Esophagus mucosa (tissue), 1 donor: ENCODE measurements at places on chromosomes 16 and 17. TPM values are rescaled to one million over a fixed set of nuclear protein-coding genes. Genes with fewer than 3 reads are reported as not detected.

SLFN5 gene
- 25.0 TPM for total RNA-seq

DNA sequence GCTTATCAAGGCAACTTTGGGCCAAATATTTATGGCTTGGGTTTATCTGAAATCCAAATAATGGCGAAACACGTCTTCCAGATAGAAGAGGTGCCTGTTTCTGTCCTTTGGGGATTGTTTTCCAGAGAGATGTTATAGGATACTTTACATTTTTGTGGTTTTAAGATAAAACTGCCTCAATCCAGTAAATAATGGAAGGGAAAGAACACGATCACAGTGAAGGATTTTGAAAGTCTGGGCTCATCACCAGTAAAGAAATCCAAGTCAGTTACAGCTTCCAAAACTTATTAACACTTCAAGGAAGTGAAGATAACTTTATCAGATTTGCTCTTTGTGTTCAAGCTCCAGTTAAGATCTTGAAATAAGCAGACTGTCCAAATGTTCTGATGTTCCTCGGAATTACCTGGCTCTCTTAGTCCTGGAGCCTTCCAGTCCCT lies 30.1 kb downstream of the DNAH2 start:
- ATAC-seq: no peak

GRCh38 chr16:24174504-24174903 lies 81.6 kb upstream of the CACNG3 start:
- ATAC-seq: no peak

DNA sequence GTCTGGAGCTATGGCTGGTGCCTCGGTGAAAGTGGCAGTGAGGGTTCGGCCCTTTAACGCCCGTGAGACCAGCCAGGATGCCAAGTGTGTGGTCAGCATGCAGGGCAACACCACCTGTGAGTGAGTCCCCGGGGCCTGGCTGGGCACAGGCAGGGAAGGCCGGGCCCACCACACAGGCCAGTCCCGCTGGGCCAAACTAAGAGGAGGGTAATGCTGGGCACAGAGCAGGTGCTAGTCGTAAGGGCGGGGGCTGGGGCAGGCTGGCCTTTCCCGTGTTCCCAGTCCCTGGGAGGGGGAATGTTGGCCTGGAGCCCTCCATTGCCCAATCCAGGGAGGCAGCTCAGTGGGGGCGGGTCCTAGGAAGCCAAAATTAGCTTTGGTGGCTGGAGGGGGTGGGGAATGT lies 2.5 kb downstream of the KIF1C start:
- ATAC-seq: no peak

DNA sequence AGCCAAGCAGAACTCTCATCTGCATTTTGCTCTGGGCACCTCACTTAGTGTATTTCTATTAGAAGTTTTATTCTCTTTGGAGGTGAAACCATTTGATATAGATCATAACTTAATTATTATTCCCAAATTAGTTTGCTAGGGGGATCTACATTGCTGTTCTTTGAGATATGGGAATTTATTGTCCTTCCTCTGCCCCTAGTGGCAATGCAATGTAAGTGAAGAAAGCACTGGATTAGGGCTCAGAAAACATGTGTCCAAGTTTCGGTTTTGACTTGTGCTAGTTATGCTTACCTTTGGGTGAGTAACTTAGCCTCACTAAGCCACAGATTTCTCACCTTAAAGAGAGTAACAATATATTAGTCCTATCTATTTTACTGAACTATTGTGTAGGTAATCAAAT lies 2.9 kb downstream of the KRT39 start:
- peak; percentile 79 for ATAC-seq

CPHXL2 gene
- total RNA-seq: not detected

GRCh38 chr17:33854596-33854995 lies 400.5 kb upstream of the CCL2 start:
- no peak for ATAC-seq

DNA sequence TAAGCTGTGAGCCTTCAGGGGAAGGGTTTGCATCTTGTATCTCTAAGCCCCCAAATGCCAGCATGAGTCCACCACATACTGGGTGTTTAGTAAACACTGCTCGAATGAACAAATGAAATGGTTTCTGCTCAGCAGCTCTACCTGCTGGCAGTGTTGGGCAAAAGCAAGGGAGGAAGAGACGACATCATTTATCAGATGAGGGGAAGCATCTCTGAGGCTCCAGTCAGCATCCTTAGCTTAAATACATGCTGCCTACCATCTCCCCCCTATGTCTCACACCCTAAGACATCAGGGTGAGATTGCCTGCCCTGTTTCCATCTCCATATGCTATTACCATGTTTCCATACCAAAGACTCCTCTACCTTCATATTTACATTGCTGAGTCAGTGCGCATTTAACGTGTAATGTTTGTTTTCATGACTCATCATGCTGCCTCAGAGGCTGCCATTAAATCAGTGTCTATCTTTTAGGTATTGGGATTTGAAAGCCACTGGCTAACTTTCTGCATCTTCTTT lies 379.8 kb downstream of the UTP18 start:
- peak; percentile 63 for ATAC-seq

DNA sequence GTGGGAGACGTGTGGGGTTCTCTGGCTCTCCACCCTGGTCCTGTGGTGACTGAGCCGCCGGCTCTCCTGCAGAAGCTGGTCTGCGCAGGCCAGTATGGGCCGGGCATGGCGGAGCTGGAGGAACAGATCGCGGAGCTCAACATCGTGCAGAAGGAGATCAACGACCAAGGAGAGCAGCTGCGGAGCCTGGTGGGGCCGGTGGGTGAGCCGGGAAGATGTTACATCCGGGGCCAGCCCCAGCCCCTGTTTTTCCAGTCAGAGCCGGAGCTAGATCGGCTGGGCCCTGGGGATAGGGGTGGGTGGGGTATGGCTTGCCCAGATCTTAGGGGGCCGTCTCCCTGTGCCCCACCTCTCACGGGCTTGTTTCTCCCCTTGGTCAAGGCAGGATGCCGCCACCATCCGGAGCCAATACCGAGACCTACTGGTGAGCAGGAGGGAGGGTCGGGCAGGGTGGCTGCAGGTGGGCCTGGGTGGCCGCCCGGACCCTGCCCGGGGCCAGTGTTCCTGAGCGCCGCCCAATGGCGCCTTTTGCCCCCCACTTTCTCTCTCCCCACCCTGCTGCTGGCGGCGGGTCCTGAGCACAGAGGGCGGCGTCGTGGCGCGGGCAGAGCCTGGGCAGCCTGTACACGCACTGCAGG lies 5.0 kb downstream of the EVPLL start:
- no peak for ATAC-seq

DNA sequence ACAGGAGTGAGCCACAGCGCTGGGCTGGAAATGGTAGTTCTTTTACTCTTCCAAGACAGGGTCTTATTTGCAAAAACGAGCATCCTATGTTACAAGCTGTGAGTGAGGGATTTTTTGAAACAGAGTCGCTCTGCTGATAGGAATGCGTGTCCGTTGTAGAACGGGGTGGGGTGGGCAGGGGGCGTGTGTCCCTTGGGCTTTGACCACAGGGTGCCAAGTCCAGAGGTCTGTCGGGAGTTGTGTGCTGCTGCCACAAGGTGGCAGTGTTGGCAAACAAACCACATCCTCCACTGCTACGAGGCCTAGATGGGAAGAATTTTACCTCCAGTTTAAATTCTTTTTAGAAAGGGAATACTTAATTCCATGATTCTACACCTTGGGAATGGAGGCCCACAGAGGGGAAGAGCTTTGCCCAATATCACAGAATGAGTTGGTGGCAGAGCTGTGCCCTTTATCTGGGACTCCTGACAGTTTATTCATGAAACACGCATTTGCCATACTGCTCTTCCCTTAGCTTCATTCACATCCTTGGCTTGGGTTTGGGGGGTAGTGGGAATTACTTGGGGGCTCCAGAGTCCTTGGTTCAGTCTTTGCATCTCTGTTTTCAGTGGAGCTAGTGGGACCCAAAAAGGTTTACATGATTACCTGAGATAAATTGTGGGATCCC lies 30.6 kb upstream of the ETV4 start:
- peak; percentile 73 for ATAC-seq

- ATAC-seq: no peak
Observed at GRCh38 chr16:12578001-12578400, 225.7 kb downstream of the CPPED1 start.

ZNF597 gene
- total RNA-seq: 1.00 TPM

GRCh38 chr16:1335211-1335971 lies 1.9 kb downstream of the BAIAP3 start:
- ATAC-seq: no peak

TAF15 gene
- 156 TPM for total RNA-seq

KRTAP2-1 gene
- total RNA-seq: not detected

DNA sequence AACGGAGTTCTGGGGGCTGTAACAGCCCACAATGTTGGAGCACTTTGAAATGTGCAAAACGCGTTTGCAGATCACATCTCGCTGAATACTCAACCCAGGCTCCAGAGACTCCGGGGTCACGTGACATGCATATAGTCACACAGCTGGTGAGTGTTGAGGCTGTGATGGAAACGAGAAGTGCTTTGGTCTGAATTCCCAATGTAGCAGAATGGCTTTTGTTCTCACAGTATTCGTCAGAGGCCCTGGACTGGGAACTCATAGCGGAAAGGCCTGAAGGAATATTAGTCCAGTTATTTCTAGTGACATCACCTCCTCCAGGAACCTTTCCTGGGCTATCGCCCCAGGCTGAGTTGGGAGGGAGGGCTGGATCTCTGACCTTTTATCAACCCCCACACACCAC lies 95.8 kb upstream of the CRHR1 start:
- no peak for ATAC-seq

LRRC37A3 gene
- total RNA-seq: 5.6 TPM

- no peak for ATAC-seq
Observed at GRCh38 chr17:3907483-3908216, 8.6 kb downstream of the P2RX1 start.

DNA sequence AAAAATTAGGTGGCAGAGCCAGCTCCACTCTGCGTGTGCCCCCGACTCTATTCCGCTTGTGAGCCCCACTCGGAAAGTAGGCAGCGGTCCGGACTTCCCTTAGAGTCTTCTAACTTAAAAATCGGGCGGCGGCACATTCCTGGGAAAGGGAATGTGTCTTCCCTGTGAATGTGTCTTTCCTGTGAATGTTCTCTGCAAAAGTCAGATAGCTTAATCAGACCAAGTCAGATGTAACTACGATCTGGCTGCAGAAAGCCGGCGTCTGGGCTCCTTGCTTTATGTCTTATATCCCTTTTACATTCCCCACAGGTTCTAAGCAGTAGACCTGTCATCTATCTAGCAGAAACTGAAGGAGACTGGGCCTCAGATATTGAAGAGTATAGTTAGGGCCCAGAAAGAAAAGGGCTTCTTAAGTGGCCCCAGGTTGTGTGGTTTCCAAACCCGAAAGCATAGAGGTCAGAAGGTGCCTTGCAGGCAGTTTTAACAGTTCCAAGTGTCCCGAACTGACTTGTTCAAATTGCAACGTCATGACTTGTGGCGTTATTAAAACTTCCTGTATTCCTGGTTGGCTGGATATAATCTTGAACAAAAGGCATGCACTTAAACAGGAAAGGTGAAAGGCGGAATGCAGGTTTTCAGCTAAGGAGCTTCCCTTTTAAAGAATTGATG lies 601 bp downstream of the PHKB start:
- peak; percentile 72 for ATAC-seq

DNA sequence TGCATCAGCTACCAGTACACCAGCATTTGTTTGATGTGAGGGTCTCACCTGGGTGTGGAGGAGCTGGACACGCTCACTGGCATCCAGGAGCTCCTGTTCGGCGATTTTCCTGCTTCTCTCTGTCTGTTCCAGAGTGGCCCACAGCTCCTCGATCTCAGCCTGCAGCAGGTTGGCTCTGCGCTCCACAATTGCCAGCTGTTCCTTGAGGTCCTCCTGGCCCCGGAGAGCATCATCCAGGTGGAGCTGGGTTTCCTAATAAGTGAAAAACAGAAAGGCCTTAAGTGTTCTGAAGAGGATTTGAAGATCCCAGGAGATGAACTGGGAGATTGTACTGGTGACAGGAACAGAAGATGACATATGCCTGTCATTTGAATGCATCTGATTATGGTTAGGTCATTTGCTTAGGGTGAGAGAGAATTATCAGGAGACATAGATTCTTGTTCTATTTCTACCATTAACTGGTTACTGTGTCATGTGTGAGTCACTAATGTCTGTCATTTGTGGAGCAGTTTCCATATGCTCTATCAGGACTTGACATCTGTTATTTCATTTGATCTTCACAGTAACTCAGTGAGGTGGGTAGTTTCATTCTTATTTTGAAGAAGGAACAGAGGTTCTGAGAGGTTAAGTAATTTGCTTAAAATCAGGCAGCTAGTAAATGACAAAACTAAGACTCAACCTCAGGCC lies 21.5 kb upstream of the MYH13 start:
- ATAC-seq: no peak

CES3 gene
- total RNA-seq: 1.1 TPM
